ENCODE measurements at places on chromosomes 5 and 9.

DNA sequence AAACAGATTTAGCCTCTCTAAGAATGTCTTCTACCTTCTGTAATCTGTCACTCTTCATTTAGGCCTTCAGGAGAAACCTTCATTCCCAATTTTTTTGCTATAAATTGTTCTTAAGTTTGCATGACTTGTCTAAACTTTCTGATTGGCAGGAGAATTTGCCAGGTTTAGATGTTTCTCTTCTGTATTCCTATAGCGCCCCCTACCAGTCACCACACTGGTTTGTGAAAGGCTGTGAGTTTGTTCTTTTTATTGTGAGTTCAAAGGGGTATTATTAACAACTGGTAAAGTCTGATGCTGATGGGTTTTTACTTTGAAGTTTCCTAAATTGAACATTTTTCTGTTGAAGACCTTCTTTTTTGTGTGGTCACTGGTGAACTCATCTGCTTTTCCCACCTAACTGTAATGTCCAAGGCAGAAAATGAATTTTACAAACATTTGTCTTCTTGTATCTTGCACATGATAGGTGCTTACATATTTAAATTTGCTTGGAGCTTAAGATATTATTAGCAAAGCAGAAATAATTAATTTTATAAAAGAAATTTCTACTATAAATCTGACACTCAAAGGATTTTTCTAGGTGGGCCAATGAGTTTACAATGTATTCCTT is 18.4 kb upstream of the F2RL2 start:
- DNase-seq: peak; percentile 76

GRCh38 chr5:40700116-40700782 is 20.5 kb downstream of the PTGER4 start:
- no peak for DNase-seq

GRCh38 chr9:77747163-77747562 is 99.0 kb upstream of the GNA14 start:
- no peak for DNase-seq

- DNase-seq: no peak
Observed at GRCh38 chr9:71250581-71250980, 129.2 kb upstream of the TRPM3 start.

DNA sequence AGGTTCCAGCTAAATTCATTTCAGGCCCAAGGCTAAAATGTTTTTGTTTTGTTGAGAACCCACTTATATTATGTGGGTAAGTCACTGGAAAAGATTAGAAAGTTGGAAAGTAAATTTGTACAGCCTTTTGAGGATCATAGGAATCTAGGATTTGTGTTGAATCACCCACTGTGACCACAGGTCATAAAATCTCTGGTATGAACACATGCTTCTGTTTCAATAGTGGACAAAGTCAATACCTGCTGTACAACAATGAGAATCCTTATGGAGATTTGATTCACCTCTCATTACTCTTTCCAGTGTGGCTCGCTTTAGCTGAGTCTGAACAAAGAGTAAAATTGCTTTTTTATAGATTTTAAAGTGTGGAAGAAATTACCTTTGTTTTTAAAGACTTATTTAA is 369.5 kb downstream of the TMEM167A start:
- DNase-seq: no peak

GRCh38 chr9:94805585-94805984 is 79.1 kb downstream of the AOPEP start:
- no peak for DNase-seq

DNA sequence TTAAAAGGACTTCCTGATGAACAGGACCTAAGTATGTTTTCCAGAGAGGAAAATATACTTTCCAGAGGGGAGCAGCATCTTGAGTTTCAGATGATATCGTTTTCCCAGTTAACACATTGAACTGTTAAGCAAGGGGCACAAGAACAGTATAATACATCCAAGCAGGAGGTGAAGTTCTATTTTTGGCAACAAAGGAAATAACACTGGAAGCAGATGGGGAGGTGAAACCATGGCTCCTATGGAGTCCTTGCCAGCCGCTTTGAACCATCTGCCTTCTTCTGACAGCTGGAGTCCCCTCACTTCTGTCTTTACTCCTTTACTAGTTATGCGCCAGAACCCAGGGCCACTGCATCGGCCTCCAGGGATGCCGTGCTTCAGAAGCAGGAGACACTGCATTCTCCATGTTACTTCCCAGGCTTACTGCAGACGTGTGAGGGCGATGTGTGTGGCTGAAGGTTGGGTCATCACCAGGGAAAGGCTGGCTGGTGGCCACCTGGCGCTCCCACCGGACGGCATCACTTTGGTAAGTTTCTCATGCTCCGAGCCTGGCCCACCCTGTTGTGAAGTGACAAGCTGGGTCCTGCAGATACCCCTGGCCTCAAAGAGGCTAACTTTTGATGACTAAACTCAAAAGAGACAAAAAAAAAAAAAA is 77.8 kb downstream of the TTLL11 start:
- no peak for DNase-seq

- no peak for DNase-seq
Observed at GRCh38 chr9:91580136-91580535, 156.5 kb upstream of the NFIL3 start.

DNA sequence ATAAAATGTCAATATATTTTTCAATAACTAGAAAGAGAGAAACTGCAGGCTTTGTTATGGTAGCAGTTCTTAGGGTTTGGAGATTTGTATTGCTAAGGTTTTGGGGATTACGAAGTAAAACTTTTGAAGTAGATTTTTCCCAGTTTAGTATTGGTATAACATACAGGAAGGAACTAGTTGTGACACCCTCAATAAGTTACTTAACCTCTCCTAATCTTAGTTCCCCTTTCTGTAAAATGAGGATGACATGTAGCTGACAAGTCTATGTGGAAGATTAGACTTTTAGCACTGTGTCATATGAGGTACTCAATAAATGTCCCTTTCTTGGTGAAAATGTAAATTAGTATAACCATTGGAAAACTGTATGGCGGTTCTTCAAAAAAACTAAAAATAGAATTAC is 73.4 kb upstream of the ATG10 start:
- DNase-seq: no peak

GRCh38 chr5:126597156-126597555 is 2.1 kb upstream of the ALDH7A1 start:
- DNase-seq: no peak

- DNase-seq: no peak
Observed at GRCh38 chr5:88691230-88691582, 191.8 kb downstream of the MEF2C start.

DNA sequence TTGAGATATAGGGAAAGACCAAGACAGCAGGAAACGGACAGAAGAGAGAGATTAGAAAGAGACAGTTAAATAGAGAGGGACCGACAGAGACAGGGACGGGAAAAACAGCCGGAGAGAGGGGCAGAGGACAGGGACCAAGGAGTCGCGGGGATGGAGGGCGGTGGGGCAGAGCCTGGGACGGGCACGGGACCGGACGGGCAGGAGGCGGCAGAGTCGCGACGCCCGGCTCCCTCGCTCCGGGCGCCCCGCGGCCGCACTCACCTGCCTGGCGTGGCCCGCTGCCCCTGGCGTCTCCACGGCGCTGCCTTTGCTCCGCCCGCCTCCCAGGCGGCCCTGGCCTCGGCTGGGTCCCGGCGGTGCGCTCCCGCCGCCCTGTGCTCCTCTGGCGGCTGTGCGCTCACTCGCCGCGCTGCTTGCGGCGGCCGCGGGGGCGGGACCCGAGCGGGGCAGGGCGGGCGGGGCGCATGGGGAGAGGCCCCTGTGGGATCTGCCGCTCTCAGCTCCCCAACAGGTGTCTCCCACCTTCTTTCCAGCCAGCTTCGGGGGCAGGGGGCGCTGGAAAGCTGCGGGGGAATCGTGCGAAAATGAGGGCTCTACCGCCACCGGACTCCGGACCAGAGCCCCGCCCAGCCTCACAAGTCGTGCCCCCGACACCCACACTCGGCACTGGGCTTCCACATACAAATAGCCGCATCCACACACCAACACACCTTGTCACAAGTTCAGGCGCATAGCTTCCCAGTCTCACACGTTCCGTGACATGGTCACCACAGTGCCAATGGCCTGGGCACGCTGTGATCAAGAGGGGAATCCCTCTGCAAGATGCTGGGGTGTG is at the start of gene ARID3C:
Gene ARID3C (minus strand): TSS at position 411 of the 835 bp plus-strand sequence. CDS start 1,052 bp downstream, outside the sequence.
- no peak for DNase-seq

GRCh38 chr5:37308793-37309192 is 59.6 kb upstream of the CPLANE1 start:
- DNase-seq: no peak

GRCh38 chr9:134304690-134305089 is 21.6 kb upstream of the RXRA start:
- no peak for DNase-seq

DNA sequence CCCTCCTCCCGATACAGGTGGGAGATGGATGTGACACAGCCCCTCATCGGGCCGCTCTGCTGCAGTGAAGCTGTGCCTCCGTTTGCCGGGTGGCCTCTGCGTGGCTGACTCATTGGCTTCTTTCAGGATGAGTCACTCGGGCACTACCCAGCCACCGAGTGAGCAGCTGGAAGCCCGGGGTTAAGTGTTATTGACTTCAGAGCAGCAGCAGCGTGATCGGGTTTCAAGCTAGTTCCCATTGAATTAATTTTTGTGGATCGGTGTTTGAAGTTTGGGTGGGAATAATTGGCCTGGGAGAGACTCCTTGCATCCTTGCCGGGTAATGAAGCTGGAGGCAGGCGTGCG is 266.4 kb upstream of the IRX4 start:
- no peak for DNase-seq

- no peak for DNase-seq
Observed at GRCh38 chr5:34045996-34046395, 3.0 kb upstream of the C1QTNF3 start.

DNA sequence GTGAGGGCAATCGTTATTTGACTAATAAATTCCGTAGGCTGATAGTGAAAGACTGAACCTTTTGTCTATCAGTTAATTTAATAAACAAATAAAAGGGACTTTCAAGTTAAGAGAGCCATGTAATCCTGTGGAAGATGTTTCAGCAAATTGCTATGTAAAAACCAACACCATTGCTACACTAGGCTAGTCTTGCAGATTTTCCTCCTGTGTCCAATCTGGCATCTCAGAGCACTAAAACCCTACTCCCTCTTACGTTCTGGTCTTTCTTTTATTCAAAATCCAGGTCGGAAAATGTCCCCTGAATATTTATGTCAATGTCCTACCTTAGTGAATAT is 478.8 kb upstream of the TNC start:
- no peak for DNase-seq

DNA sequence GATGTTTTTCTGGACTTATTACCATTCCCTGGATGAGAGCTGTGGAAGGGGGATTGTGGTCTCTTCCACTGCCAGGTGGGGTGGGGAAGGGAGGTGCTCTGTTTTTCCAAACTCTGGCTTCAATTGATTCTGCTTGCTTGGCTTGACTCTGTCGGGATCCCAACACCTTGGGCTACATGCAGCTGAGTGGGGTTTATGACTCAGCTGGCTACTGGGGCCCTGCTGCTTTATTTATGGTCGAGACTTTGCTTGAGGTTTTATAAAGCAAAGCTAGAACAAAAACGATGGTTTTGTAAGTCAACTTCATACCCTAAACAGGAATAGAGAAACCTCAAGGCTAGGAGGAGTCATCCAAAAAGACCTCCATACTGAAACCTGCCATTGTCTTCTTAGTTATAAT is 76.3 kb downstream of the AOPEP start:
- DNase-seq: no peak

DNA sequence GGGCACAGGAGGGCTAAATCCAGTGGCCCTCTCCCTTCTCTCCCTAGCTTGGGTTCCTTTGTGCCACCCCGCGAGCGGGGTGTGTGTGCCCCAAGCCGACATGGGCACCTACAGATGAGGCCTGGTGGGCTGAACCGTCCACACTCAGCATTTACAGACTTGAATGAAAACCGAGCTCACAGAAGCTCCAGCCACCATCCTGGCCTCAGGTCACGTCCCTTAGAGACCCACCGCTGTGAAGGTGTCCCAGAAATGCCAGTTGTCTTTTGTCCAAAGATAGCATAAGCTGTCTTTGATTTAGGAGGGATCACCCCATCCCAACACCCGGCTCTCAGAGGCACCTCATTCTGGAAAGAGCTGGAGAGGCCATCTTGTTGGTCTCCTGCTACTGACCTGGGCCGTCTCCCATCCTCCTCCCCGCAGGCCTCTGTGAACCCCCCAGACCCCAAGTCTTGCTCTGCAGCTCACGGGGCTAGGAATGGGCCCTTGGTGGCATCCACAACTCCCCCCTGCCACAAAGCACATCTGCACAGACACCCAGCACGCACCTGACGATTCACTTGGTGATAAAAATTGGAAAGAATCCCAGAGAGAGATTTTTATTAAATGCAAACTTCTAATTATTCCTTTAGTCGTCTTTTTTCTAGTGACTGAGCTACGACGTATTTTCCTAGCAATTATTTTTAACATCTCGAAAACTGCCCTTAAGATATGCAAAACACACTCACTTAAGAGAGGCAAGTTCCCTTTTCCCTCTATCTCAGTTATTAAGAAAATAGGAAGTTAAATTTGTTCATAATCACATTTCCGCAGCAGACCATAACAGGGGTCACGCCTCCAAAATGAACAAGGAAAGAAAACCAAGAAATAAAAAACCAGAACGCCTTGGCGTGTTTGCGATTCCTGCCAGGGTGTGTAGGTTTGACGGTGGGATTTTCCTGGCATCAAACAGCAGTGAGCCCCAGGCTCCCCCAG is 80.5 kb upstream of the LMX1B start:
- DNase-seq: peak; percentile 66

DNA sequence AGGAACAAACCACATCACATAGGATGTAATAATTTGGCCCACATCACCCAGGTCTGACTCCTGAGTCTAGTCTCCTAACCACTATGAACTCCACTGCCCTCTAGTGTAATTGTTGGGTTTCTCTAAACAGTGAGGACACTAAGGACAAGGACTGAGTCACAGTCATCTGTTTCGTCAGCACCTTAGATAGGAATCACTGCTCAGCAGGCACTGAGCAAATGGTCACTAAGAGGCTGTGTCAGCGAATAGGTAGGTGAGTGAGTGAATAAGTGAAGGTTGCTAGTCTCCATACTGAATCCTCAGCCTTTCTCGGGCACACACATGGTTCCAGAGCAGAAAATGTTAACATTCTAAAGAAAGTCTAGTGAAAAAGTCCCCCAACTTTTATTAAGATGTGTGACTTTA is 278.6 kb downstream of the SPOCK1 start:
- peak; percentile 75 for DNase-seq

DNA sequence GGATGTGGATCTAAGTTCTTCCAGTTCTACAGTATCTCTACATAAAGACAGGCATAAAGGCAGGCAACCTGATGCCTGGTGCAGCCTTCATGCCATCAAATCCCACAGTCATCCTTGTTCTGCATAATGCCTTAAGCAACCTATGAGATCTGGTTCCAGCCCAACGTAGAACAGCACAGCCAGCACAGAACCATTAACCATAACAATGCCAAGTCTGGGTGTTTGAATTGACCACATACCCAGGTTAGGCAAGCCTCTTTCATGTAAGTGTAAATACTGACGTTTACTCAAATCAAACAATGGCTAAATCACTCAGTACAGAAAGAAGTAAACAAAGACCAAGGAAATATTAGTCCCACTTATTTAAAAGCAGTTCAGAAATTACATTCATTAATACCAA is 195.0 kb downstream of the ADAMTSL1 start:
- DNase-seq: no peak

GRCh38 chr5:151080613-151081430 is at the start of gene TNIP1:
Gene TNIP1, minus strand, starts transcription at chr5:151081034. Its CDS starts 15,939 bp downstream, at chr5:151065095.
- peak; percentile 94 for DNase-seq

Data from OCI-LY7 (cell line).